ENCODE measurements at places on chromosomes 4 and X.

DNA sequence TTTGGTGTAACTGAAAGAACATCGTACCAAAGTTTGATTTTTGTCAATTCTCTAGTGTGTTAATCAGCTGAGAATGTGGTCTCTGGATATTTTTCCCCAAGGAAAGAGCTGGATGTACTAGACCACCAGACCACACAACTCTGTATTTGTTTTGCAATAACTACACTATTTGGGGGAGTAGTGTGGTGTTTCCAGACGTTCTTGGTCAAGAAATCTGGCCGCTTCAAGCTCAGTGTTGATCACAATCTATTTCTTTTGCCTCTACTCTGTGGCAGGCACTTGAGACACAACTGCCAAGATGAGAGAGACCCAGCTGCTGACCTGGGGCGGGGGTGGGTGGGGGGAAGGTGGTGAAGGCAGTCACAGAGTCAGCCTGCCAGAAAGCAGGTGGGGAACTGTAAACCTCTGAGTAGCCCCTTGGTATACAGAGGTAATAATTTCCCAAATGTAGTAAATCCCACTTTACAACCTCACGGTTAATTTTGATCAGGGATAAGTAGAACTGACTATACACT lies 30.6 kb downstream of the PTTG2 start:
- no peak for DNase-seq

- no peak for DNase-seq
These were observed 192.4 kb upstream of the RASGEF1B start for GRCh38 chr4:81664079-81664478.

DNA sequence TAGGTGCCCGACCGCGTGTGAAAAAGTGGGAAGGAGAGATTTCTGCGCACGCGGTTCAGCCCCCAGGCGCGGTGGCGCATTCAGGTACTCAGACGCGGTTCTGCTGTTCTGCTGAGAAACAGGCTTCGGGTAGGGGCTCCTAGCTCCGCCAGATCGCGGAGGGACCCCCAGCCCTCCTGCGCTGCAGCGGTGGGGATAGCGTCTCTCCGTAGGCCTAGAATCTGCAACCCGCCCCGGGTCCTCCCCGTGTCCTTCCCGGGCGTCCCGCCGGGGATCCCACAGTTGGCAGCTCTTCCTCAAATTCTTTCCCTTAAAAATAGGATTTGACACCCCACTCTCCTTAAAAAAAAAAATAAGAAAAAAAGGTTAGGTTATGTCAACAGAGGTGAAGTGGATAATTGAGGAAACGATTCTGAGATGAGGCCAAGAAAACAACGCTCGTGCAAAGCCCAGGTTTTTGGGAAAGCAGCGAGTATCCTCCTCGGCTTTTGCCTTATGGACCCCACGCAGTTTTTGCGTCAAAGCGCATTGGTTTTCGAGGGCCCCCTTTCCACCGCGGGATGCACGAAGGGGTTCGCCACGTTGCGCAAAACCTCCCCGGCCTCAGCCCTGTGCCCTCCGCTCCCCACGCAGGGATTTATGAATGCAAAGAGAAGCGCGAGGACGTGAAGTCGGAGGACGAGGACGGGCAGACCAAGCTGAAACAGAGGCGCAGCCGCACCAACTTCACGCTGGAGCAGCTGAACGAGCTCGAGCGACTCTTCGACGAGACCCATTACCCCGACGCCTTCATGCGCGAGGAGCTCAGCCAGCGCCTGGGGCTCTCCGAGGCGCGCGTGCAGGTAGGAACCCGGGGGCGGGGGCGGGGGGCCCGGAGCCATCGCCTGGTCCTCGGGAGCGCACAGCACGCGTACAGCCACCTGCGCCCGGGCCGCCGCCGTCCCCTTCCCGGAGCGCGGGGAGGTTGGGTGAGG lies 3.7 kb downstream of the SHOX start:
- no peak for DNase-seq

GRCh38 chr4:121462660-121463261 lies 81.9 kb upstream of the QRFPR start:
- peak; percentile 44 for DNase-seq

DNA sequence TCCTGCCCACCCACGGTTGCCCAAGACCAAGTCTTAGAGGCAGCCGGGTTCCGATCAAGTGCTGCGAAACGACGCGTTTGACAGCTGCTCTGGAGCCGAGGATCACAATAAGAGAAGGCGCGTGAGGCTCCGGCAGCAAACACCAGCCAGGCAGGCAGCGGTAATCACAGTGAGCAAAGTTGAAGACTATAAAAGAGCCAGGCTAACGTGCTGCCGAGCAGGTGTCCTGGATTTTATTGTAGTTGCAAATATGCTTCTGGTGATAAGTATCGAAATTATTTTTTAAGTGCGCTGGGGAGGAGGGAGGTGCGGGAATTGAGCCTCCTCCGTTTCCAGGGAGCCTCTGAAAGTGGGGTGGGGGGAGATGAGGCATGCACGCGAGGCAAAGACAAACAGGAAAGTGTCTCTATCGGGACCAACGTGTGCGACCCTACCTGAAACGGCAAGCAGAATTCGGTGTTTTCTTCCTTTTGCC lies 590 bp downstream of the GABRA2 start:
- no peak for DNase-seq

- no peak for DNase-seq
These were observed 73.7 kb upstream of the STIM2 start for GRCh38 chr4:26786916-26787315.

GRCh38 chrX:153719701-153720100 lies 4.5 kb downstream of the BCAP31 start:
- DNase-seq = no peak

GRCh38 chr4:70680934-70681333 lies 7.4 kb upstream of the UTP3 start:
- DNase-seq = no peak

- no peak for DNase-seq
These were observed 273.0 kb downstream of the ARHGAP24 start for GRCh38 chr4:85747882-85748491.

GRCh38 chr4:13514722-13515121 lies 29.6 kb downstream of the NKX3-2 start:
- no peak for DNase-seq

- no peak for DNase-seq
These were observed 106.7 kb downstream of the GPM6A start for GRCh38 chr4:175705407-175705806.

DNA sequence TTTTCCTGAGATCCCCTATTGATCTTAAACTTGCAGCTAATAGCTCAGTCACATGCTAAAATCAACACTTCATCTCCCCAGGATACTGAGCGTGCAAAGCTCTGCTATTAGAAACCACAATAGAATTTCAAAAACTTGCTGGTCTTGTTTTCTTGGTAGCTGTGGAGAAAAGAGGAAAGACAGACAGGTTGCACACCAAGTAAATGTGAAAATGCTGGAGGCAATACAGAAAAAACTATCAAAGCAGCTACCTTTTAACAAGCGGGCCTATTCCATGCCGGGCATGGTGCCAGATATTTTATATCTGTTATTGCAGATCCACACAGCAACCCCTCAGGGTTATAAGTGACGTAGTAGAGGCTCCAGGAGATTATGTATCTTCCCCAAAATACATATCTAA lies 171.9 kb downstream of the DCTD start:
- no peak for DNase-seq

GRCh38 chr4:2886622-2887021 lies 43.0 kb downstream of the ADD1 start:
- DNase-seq = no peak

- DNase-seq = no peak
These were observed 49.0 kb upstream of the CDKN2AIP start for GRCh38 chr4:183395395-183395794.

- no peak for DNase-seq
These were observed 268.4 kb upstream of the MAGEB18 start for GRCh38 chrX:25869761-25870160.

- DNase-seq = no peak
These were observed 223.6 kb downstream of the RBMX2 start for GRCh38 chrX:130625386-130625785.

DNA sequence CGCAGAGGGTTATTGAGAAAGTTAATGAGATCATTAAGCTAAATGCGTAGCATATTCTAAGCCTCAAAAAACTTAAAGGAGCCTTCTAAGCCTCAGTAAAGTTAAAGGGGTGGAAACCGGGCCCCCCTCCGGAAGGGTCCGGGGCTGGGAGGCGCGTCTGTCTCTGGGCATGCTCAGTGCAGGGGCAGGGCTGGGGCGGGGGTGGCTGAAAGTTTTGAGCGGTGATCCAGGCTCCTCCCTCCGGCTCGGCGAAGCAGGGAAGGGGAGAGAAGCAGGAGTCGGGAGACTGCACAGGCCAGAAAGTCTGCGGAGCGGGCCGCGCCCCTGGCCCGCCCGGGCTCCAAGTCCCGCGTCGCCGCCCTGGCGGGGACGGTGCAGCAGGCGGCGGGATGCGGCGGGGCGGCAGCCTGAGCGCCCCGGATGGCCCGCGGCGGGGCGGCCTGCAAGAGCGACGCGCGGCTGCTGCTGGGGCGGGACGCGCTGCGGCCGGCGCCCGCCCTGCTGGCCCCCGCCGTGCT lies at the start of gene EVC:
Gene EVC (plus strand): TSS at position 241 of the 518 bp plus-strand sequence. CDS start 180 bp downstream, at position 421.
- no peak for DNase-seq

GRCh38 chr4:53608242-53608641 lies 17.0 kb upstream of the LNX1 start:
- no peak for DNase-seq

DNA sequence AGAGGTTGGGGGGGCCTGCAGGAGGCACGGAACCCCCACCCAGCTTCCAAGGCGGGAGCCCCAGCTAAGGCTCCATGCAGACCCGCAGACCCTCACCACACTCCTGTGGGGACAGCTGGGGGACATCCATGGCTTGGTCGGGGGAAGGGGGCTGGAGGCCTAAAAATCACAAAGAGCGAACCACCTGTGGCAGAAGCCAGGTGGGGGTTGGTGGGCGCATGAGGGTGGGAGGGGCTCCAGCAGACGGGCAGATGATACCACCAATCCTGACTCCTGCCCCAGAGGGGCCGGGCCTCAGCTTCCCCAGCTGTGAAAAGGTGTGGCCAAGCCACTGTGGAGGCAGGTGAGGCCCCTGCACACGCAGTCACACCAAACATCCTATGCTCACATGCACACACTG lies 111.6 kb downstream of the FAM53A start:
- no peak for DNase-seq

GRCh38 chrX:3393178-3393577 lies 46.7 kb upstream of the MXRA5 start:
- DNase-seq = no peak

- no peak for DNase-seq
These were observed 576.6 kb upstream of the FRG1 start for GRCh38 chr4:189364032-189364449.

All from CD8-positive, alpha-beta T cell (primary cell).